Activated CD4-positive, alpha-beta T cell treated with anti-CD3 and anti-CD28 coated beads, Interleukin-2, amount 50 U/mL, for 1 hour (primary cell): ENCODE measurements at places on chromosomes 1 and 21.

- no peak for DNase-seq
Observed at GRCh38 chr1:3671371-3672180, 19.3 kb downstream of the TP73 start.

DNA sequence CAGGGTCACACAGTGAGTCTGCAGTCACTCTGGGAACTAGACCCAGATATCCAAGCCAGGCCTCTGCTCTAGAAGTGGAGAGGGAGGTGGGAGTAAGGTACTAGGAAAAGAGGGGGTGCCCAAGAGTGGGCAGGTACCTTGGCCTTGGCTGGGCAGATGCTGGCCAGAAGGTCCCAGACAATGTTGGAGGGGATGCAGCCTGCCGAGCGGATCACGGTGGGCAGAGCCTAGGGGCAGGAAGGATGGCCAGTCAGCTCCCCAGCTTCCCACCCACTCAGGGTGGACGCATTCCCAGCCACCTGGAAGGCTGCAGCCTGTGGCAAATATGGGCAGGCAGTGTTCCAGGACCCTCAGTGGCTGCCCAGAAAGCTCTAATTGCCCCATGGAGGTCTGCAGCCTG is 23.3 kb downstream of the SPOCD1 start:
- DNase-seq, result no peak

- DNase-seq, result no peak
Observed at GRCh38 chr1:231665726-231666125, 39.1 kb downstream of the DISC1 start.

GRCh38 chr1:68551459-68551858 is 54.6 kb upstream of the DEPDC1 start:
- DNase-seq, result no peak

GRCh38 chr1:36607263-36607651 is 124.5 kb upstream of the CSF3R start:
- DNase-seq, result no peak

DNA sequence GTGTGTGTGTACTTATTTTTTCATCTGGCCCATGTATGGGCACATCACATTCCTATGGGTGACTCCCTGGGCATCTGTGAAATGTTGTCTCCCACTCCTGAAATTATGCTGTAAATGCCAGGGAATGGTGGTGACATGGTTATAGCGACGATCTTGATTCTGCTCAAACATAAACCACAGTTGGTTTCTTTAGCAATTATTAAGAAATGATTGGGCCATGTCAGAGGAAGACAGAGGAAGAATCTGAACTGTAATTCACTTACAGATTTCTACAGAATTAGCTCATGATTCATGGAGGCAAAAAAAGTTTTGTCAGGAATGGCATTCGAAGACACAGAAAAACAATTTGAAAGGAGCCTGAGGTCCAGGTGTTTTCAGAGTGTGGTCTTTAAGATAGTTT is 25.8 kb upstream of the KCNE1 start:
- no peak for DNase-seq
